ENCODE measurements at places on chromosomes 16 and 17. TPM values are rescaled to one million over a fixed set of nuclear protein-coding genes. Genes with fewer than 3 reads are reported as not detected.
A peak's percentile ranks its signal among the peaks of the same experiment; 100 is the strongest.

Gene KLHL10
- total RNA-seq = not detected

Gene FZD2
- total RNA-seq = 0.47 TPM

DNA sequence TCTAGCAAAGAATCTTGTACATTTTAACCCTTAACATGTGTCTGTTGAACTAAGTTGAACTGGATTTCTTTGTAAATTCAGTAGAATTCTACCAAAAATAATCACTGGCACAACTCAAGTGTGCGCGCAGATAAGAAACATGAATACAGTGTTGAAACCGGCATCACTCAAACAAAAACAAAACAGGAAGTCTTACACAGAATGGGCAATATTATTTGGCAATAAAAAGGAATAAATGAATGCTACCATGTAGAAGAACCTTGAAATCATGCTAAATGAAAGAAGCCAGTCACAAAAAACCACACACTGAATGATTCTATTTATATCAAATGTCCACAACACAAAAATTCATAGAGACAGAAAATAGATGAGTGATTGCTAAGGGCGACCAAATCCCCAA is 102.9 kb upstream of the ZFHX3 start:
- no peak for DNase-seq

DNA sequence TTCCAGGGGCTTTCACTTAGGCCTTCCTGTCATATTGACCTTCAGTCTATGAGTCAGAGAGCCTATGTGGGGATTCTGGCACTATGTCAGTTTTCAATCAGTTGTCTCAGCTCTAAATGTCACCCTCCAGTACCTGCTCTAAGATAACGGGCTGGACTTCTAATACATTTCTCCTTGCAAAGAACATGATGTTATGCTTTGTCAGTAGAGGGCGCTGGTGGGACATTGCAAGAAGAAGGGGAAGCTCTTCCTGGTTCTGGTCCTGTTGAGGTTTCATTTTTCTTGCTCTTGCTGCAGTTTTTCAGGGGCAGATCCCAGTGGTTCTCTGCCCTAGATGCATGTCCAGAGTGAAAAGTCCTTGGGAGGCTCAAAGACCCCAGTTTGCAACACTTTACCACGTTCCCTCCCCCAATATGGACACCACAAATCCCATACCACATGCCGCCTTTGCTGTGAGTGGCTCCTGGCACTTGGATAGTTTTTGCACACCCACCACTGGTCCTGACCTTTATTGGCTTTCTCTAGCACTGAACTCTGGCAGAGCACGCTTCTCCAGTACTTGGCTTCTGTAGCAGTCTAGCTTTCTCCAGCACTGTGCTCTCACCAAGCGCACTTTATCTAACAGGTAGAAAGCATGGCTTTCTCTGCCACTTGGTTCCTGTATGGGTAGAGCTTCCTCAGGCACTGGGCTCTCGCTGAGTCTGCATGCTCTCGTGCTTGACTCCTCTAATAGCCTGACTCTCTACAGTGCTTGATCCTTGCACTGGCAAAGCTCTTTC is 49.0 kb downstream of the BCL7C start:
- peak; percentile 80 for DNase-seq
